ENCODE measurements at places on chromosomes 11 and 22.

DNA sequence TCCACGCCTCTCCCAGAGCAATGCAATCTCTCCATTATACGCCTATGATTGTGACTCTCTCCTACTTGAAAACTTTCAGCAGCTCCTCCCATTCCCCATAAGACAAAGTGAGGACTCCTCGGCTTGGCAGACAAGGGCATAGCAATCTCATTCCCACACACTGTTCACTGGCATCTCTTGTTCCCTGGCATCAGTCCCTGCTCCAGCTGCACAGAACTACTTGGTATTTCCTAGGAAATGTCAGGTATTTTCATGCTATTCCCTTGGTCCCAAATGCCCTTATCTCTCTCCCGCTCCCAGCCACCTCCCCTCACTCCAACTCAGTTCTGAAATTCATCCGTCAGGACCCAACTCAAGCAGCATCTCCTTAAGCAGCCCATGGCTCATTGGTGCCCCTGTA is 28.4 kb downstream of the TMPRSS5 start:
- DNase-seq, result no peak

DNA sequence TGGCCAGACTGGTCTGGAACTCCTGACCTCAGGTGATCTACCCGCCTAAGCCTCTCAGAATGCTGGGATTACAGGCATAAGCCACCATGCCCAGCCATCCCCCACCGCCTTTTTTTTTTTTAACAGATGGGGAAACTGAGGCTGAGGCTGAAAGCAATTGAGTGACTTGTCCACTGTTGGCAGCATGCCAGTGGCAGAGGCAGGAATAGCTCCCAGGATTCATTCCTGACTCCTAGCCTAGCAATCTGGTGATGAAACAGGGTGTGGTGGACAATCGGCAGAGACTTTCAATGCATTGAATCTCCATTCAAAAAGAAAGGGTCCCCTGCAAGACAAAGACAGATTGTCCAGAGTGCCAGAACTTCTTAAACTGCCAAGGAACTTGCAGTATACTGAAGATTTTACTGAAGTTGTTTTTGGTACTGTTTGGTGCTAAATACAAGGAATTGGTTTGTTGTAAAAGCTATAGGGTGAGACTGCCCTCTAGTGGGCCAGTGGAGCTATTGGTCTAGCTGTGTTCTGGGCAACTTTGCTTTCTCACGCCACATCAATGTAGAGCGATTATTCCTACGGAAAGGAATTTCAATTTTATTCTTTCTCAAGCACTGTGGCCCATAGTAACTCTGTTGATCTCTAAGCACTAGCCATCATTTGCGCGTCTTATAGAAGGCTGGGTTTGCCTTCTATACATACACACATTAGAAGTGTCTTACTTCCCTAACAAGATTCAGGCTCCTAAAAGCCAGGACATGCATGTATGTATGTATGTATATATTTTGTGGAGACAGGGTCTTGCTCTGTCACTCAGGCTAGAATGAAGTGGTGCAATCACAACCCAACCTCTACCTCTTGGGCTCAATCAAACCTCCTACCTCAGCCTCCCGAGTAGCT is 21.0 kb downstream of the C22orf31 start:
- DNase-seq, result peak; percentile 62

DNA sequence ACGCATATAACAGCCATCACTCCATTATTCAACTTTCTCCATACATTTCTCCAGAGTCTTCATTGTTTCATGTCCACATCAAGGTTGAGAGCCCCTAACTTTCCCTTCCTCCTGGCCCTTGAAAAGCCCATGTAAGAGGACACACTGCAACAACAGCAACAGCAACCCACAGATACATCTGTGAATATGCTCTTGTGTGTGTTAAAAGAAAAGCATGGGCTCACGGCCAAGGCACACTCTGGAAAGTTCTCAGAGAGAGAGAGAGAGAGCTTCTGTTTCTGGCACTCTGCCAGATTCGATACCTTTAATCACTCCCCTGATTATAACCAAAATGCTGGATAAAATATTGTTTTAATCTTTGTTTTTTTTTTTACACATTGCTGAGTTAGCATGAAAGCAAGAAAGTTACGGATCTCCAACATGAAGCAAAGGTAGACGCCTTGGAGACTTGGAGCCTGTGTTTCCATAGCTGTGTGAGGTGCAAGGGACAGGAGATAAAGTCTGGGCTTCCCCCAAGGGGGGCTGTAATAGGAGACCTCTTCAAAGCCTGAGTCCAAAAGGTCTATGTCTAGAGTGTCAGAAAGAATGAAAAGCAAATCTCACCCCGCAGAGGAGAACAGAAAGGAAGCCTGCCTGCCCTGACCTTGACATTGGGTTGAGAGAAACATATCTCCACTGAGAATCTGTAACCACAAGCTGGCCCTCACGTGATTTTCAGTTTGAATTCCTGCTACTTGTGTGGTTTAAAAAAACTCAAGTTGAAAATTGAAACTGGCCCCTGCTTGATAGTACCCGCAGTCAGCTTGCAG is 33.7 kb upstream of the MPPED1 start:
- peak; percentile 31 for DNase-seq

DNA sequence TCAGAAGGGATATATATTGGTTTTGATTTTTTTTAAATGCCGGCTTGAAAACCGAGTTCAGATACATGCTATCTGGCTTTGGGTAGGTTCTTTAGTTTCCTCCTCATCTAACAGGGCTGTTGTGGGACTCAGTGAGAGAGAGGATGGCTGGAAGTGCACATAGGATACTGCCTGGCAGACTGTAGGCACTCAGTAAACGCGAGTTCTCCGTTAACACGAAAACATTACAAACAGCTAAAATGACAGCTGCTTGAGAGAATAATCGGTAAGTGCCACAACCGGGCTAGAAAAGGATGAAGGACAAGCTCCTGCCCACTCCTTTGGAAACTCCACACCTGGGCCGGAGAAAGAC is 369 bp downstream of the XRRA1 start:
- peak; percentile 53 for DNase-seq

GRCh38 chr11:61718621-61719302 is 33.7 kb upstream of the MYRF start:
- no peak for DNase-seq

DNA sequence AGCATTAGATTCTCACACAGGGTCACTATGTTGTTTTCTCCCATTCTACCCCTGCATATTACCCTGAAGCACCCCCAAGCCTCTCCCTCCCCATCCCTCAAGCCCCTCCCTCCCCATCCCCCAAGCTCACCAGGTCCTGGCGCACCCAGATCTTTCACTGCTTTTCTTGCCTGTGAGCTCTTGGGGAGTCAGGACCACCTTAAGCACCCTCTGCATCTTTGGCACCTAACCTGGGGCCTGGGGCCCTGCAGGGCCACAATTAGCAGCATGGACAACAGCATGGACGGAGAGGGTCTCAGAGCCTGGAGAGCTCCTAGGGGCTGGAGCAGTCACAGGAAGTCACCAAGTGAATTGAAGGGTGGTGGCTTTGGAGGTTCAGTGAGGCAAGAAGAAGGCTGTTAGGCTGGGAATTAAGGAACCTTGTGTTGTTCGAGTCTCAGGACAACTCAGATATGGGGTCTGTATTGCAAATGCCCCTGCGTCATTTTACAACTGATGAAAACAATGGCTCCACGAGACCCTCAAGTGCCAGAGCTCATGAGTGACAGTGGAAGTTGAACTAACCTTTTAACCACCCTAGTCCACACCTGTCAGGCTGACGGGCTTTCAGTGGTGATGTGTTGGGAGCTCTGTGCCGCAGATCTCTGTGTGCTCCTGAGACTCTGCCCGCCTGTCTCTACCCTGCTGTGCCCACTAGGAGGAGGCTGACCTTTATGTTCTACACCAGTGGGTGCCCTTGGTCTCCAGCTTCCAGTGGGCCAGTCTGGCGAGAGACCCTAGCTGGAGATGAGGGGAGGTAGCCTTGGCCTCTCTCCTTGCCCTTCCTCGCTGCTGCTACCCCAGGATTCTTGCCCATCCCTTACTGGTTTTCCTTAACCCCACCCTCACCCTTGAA is 111.3 kb upstream of the OR4B1 start:
- DNase-seq, result no peak

- DNase-seq, result no peak
Observed at GRCh38 chr11:19370100-19370861, 129.5 kb upstream of the E2F8 start.

DNA sequence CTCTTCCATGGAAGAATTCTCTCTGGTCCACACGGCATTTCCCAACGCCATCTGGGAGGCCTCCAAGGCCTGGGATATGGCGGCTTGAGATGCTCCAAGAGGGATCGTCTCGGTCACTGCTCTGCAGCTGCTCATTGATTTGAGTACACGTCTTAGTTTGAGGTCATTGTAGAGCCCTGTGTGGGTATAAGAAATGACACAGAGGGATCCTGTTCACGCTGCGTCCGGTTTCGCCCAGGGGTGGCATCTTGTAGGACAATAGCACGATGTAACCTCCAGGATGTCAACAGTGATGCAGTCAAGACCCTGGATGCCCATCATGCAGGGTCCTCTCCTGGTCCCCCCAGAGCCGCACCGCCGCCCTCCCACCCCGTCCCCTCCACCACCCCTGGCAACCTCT is 564.6 kb downstream of the BRD1 start:
- DNase-seq, result no peak

GRCh38 chr11:33525789-33526188 is 174.8 kb downstream of the C11orf91 start:
- DNase-seq, result no peak

DNA sequence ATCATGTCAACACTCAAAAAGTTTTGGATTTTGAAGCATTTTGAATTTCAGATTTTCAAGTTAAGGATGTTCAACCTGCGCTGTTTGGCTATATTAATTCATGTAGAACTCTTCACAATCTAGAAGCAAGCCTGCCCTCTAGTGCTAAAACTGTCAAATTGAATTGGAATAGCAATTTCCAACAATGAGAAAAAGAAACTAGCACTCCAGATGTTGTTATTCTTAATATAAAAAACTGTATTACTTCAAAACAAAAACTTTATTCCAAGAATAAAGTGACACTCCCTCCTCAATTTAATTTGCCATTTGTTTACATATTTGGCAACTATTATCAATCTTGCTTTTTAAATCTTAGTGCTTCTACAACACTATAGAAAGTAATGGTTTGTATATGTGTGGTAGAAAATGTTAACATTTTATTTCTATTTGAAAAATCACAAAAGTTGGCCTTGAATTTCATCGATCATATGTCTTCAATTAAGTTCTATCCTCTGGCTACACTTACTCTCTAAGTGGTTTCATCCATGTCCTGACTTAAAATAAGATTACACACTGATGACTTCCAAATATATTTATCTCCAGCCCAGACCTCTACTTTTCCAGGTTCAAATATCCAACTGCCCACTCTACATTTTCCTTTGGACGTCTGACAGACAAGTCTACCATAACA is 36.6 kb downstream of the DCUN1D5 start:
- DNase-seq, result peak; percentile 37

Measured in NCI-H1105 treated with DMSO at 0.1 percent for 48 hours (cell line).